Renal pelvis (tissue), 12 donors: ENCODE measurements at places on chromosomes 4 and X. TPM values are rescaled to one million over a fixed set of nuclear protein-coding genes. Genes with fewer than 3 reads are reported as not detected.

HOPX gene
- polyA plus RNA-seq = 16.4 TPM

- peak; percentile 40 for DNase-seq
Measured at GRCh38 chrX:130393451-130394074, 8.1 kb upstream of the GPR119 start.

- no peak for DNase-seq
Measured at GRCh38 chrX:15416133-15416993, 32.1 kb upstream of the VEGFD start.

- DNase-seq = no peak
Measured at GRCh38 chr4:169114341-169114974, 104.4 kb upstream of the CBR4 start.

DNA sequence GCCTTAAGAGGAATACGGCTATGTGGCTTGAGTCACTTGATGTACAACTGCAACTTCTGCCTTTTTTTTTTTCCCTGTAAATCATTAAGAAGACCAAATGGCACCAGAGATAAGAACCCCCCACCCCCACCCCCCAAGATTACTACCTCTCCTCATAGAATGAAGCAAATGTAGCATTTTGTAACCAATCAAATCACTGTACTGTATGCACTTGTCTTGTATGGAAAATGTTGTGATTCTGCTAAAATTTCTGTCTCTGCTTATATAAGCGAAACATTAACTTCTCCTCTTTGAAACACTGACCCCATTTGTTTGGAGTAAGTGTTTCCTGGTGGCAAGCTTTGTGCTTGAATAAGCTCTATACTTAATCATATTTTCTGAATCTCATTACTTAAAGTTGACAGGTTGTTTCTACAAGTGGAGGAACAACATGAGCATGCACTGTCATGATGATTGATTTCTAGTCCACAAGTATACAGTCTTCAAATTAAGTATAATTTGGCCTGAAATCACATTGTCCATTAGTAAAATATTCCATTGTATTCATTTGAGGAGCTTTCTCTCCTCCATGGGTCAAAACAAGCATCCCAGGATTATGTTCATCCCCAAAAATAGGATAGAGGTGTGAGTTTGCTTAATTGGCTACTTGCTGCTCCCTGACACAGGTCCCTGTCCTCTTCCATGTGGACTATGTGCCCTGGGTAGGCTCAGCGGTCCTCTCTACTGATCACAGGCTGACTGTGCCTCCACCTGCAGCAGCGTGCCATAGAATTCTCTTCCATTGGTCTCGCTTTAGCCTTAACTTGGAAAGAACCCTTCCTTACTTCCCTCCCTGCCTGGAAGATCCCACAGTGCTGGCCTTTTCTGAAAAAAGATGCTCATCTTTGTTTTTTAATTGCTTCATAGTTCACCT, 104.0 kb upstream of the BMP2K start:
- DNase-seq = no peak

HPSE gene
- 0.95 TPM for polyA plus RNA-seq

GRCh38 chr4:97548943-97549583, 594.2 kb downstream of the STPG2 start:
- DNase-seq = no peak

DNA sequence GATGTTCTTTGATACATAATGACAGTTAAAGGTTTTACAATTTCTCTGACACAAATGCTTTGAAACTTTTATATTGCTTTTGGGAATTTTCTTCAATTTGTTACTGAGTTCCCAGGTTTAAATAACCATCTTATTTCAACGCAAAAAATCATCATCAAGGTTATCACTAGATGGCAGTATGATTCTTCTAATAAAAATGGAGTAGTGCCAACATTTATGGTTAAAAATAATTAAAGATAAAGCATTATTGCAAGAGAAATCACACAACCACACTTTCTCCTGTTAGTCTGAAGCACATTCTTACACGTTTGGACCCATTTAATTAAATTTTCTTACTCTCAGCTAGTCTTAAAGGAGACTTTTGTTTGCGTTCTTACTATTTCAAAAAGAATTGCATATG, 611.3 kb upstream of the CPXCR1 start:
- DNase-seq = no peak

- peak; percentile 30 for DNase-seq
Measured at GRCh38 chrX:46376246-46376885, 168.9 kb downstream of the ZNF674 start.

TEC gene
- polyA plus RNA-seq = 4.8 TPM

CORIN gene
- polyA plus RNA-seq = 4.8 TPM

- DNase-seq = no peak
Measured at GRCh38 chr4:30386266-30386895, 333.8 kb upstream of the PCDH7 start.

DNA sequence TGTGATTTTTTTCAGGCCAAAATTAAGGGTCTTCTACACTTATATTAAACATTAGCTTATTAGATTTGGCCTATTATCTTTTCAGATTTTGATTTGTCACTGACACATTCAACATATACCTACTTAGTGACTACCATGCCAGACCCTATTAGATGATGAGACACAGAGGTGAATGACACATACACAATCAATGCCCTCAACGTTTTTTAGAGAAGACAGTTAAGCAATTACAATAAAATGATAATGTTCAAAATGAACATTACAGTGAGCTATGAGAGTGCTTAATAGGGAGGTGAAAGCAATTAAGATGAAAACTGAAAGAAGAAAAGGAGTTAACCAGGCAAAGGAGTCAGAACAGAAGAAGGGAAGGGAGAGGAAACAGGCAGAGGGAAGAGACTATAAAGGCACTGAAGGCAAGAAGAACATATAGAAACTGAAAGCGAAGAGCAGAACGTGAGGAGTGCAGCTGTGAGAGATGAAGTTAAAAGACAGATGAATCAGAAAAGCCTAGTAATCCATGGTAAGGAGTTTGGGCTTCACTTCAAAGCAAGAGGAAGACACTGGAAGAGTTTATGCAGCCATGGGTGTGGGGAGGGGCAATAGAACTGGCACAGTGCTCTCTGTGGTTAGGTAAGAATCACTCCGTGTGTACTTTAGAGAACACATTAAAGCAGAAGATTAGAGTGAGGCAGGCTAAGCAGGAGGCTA, 119.0 kb downstream of the REELD1 start:
- DNase-seq = no peak

FAM184B gene
- polyA plus RNA-seq = 0.77 TPM

HSFX2 gene
- 0.24 TPM for polyA plus RNA-seq

DNA sequence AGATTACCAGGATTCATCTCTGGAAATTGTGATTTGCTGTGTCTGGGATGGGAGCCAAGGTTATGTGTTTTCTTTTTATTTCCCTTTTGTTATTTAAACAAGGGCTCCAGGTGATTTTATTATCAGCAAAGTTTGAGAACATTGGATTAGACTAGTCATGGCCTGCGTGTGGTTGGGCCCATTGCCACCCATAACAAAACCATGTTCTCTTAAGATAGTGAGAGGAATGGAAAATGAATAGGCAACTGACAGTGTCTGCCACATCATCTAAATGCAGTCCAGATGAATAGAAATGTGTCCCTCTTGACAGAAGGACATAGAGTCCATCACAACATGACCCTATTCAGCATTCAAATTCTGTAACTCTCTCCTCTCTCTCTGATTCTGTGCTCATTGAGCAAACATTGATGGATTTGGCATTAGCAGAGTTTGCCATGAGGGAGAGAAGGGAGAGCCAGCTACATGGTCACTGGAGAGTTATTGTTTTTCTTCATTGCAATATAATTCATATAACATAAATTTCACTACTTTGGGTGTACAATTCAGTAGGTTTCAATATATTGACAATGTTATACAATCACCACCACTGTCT, 11.7 kb downstream of the XK start:
- no peak for DNase-seq
